Fibroblast of skin of scalp (primary cell): ENCODE measurements at places on chromosomes 1 and 21.

- DNase-seq, result no peak
Observed at GRCh38 chr1:66197785-66198184, 336.2 kb upstream of the SGIP1 start.

- DNase-seq, result no peak
Observed at GRCh38 chr1:8847990-8848389, 30.5 kb downstream of the ENO1 start.

- no peak for DNase-seq
Observed at GRCh38 chr1:970242-970972, 4.1 kb downstream of the PLEKHN1 start.

DNA sequence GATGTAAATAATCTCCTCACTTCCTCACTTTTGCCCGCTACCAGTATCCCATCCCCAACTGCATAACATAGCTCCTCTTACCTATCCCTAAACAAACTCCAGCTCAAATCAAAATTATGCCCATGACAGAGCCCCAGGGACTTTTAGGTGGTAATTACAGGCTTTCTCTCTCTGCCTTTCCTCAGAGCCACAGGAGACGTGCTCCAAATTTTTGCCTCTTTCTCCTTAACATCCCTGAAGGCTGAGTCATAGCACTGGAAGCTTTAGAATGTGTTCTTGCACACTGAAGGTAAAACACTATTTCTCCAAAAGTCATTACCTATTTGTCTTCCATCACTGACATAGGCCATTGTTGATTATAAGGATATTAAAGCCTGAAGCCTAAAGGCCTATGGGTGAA lies 263.5 kb upstream of the PLD5 start:
- DNase-seq, result no peak

GRCh38 chr1:85307987-85308832 lies 31.8 kb upstream of the BCL10 start:
- peak; percentile 88 for DNase-seq

DNA sequence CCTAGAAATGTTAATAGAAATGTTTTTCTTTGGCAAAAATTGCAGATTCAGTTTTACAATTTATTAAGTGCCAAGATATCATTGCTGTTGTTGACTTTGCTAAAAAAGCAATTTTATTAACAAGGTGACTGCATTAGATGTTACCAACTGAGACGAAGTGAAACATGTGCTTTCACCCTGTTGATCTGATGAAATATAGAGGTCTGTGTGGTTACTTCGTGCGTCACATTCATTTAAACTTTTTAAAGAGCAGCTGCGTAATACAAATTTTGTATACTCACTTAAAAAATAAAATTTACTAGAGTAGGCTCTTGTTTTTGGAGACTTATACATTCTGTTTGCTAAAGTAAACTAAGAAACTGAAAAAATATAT lies 465.7 kb downstream of the USP25 start:
- DNase-seq, result peak; percentile 72

DNA sequence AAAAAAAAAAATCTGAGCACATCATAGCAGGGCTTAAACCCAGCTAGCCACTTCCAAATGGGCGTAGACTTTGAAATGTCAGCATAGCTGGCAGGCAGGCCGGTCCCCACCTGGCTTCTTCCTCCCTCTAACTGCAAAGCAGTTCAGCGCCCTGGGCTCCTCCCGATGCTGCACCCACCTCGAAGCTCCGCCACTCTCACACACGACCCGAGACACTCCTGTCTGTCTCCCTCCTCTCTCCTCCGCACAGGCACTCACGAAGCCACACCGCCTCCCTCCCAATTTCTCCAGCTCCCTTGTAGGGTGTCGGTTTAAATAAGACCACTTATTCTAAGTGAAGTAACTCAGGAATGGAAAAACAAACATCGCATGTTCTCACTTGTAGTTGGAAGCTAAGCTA lies 301.3 kb downstream of the NPHP4 start:
- no peak for DNase-seq

DNA sequence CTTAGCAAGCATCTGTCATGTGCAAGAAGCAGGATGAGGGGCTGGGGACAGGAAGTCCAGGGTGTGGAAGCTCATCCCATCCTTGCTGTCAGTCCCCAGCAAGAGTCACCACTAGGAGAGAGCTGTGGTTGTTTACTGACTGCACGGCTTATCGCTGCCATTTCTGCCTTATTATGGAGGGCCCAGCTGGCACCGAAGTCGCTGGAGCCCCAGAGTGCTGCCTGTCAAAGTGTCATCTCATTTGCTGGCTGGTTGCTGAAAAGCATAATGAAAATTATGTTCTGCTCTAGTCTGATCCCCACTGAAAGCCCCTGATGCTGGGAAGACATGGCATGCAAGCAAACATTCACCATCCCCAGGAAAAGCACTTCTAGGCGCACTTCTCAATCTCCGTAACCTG lies 642.7 kb downstream of the NPHP4 start:
- no peak for DNase-seq

DNA sequence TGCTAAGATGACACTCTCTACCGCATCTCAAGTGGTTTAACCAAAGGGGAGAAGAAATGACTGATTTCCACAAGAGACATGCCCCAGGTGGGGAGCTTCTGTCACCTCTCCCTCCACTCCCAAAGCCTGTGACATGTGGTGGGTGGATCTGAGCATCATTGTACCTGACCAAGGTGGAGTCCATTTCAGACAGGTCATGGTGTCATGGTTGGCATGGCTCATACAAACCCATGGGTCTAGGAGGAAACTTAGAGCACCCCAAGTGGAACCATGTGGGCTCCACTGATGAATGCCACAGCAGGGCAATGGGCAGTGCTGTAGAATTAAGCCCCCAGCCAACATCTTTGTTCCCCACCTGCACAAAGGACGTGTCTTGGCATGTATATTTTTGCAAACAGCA lies 131.5 kb upstream of the EDN2 start:
- no peak for DNase-seq

DNA sequence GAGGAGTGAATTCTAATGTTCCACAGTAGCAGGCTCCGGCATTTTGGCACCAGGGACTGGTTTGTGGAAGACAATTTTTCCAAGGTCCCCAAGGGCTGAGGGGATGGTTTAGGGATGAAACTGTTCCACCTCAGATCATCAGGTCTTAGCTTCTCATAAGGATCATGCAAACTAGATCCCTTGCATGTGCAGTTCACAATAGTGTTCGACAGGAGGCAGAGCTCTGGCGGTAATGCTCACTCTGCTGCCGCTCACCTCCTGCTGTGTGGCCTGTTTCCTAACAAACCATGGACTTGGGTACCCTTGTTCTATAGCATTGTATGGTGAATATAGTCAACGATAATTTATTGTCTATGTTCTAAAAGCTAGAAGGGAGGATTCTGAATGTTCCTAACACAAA lies 16.6 kb downstream of the CRNN start:
- DNase-seq, result no peak
